Amygdala (tissue), 56 donors: ENCODE measurements at places on chromosomes 12 and 14.
A peak's percentile ranks its signal among the peaks of the same experiment; 100 is the strongest.

DNA sequence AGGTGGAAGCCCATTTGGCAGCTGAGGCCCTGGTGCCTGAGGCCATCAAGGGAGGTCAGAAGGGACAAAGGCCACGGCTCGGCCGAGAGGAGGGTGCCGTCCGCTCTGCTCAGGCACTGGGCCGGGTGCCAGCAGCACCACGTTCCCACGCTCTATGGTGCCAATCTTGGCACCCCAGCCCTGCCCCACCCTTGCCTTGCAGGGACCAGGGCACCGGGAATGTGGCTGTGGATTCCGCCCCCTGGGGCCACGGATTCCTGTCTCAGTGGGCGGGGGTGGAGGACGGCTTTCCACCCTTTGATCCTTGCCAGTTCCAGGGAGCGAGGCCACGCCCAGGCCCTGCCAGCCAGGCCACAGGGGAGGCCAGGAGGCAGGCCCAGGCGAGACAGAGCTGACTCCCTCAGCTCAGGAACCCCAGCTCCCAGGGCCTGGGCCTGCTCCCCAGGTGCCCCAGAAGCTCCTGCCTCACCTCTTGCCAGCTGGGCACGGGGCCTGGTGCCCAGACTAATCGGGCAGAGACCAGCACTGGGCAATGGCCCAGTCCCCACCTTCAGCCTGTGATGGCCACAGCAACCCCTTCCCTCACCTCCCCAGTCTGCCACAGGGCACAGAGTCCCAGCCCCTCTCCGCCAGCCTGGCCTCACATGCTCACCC is 26.4 kb upstream of the GPR132 start:
- no peak for DNase-seq

GRCh38 chr14:61184112-61184511 is 97.0 kb downstream of the TMEM30B start:
- DNase-seq: no peak

GRCh38 chr14:74582910-74583581 is 29.0 kb downstream of the LTBP2 start:
- DNase-seq: no peak

GRCh38 chr14:92760524-92760805 is 12.0 kb upstream of the LGMN start:
- no peak for DNase-seq

DNA sequence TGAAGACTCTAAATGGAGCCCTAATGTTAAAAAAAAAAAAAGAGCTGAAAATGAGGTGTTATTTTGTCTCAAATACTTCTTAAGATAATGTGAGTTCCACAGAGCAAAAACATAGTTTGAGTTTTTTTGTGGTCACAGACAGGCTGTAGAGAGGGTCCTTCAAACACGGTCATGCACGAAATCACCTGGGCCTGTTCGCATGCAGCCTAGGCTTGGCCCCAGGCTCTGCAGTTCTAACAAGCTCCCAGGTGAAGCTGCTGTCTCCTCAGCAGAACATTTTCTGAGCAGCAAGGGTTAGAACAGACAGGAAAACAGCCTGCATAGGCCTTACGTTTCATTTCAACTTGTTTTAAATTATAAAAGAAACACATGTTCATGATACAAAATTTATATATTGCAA is 65.4 kb upstream of the TBPL2 start:
- DNase-seq: no peak

DNA sequence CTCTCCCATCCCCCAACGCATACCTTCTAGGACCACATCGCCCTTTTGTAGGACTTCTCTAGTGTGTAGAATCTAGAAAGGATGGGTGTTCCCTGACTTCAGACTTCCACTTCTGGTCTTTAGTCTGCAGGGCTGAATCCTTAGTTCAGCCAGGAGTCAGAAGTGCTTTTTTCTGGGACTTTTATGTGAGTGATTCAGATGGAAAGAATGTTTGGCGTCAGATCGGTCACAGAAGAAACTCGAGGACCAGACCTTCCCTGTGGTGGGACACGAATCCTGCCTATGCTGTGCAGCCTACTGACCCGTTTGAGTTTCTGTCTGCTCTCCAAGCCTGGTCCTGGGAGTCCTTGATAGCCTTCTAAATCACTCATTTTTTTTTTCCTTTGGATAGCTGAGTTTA is 165.4 kb upstream of the SSTR1 start:
- DNase-seq: no peak

DNA sequence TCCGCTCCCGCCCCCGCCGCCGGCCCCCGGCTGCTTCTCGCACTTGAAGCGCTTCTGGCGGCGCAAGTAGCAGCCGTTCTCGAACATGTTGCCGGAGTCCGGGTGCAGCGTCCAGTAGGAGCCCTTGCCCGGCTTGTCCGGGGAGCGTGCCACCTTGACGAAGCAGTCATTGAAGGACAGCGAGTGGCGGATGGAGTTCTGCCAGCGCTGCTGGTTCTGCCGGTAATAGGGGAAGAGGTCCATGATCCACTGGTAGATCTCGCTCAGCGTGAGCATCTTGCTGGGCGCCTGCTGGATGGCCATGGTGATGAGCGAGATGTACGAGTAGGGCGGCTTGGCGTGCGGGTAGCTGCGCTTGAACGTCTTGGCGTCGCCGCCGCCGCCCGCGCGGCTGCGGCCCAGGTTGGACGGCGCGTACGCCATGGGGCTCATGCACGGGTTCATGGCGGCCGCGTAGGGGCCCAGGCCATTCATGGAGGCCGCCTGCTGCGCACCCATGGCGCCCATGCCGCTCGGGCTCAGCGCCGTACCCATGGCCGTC is 3.0 kb downstream of the FOXA1 start:
- no peak for DNase-seq

- DNase-seq: no peak
Observed at GRCh38 chr14:42353315-42353714, 746.6 kb downstream of the LRFN5 start.

- DNase-seq: no peak
Observed at GRCh38 chr12:25438638-25439037, 114.4 kb downstream of the LMNTD1 start.

- no peak for DNase-seq
Observed at GRCh38 chr14:51422704-51423103, 182.7 kb downstream of the TMX1 start.

DNA sequence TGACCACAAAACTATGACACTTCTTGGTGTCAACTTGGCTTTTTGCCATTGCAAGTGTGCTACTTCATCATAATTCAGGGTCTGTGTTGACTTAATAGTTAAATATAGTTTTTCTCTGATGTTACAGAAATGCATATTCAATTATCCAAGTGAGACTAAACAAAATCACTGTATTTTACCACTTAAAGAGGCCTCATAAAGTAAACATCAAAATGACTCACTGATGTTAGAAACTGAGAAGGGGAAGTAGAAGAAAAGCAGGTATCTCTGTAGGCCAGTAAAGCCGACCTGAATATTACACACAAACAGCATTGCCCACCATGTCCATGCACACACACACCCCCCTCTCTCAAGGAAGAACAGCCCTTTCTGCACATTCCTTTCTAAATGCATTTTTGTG is 55.4 kb downstream of the RPAP3 start:
- no peak for DNase-seq

- DNase-seq: peak; percentile 16
Observed at GRCh38 chr12:51972849-51973273, 21.4 kb downstream of the ACVR1B start.

- no peak for DNase-seq
Observed at GRCh38 chr12:43795716-43796280, 10.3 kb downstream of the TWF1 start.

DNA sequence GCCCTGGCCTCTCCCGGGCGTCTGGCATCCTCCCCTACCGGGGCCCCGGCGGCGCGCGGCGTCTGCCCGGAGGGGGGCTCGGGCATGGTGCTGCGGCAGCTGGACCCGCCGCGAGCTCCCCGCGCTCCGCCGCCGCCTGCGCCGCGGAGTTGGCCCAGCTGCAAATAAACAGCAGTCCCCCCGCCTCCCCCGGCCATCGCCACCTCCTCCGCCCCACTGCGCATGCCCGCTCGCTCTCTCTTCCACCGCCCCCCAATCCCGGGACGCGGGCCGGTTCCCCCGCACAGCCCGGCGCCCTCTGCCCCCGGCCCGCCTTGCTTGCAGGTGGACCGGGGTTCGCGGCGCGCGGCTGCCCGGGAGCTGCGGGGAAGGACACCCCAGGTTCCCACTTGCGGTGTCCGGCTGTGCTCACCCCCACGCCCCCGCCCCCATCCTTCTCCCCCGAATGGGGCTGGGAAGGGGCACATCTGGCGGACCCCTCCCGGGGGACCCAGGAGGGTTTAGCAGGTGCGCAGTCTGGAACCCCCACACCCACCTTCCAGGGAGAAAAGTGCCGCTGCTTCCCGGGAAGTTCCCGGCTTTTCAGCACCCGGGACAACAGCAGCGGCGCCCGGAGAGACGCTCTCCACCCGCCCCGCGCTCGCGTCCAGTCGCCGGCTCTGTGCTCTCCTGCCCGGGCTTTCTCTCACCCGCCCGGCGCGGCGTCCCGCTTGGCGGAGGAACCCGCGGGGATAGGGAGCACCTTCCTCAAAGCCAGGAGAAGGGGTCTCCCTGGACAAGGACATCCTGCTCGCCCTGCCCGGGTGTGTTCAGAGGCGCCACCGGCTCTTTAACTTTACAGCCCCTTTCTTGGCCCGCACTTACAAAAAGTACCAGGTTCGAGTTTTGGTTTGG is at the start of gene TMTC1:
TMTC1 (minus strand) TSS at position 170 of the 894 bp plus-strand sequence. CDS start 191 bp downstream, outside the sequence.
- peak; percentile 25 for DNase-seq

DNA sequence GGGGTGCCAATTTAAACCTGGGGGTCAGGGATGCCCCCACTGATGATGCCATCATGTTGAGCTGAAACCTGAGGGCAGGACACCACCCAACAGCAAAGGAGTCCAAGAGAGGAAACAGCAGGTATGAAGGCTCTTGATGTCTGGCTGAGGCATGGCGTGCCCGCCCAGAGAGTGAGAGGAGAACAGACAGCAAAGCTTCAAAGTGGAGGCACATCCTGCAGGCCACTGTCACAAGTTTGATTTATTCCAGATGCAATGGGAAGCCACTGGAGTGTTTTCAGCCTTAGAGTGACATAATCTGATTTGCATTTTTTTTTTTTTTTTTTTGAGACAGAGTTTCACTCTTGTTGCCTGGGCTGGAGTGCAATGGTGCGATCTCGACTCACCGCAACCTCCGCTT is 34.8 kb downstream of the IRF2BPL start:
- DNase-seq: no peak

GRCh38 chr12:42585154-42585840 is 4.2 kb downstream of the PRICKLE1 start:
- DNase-seq: no peak

DNA sequence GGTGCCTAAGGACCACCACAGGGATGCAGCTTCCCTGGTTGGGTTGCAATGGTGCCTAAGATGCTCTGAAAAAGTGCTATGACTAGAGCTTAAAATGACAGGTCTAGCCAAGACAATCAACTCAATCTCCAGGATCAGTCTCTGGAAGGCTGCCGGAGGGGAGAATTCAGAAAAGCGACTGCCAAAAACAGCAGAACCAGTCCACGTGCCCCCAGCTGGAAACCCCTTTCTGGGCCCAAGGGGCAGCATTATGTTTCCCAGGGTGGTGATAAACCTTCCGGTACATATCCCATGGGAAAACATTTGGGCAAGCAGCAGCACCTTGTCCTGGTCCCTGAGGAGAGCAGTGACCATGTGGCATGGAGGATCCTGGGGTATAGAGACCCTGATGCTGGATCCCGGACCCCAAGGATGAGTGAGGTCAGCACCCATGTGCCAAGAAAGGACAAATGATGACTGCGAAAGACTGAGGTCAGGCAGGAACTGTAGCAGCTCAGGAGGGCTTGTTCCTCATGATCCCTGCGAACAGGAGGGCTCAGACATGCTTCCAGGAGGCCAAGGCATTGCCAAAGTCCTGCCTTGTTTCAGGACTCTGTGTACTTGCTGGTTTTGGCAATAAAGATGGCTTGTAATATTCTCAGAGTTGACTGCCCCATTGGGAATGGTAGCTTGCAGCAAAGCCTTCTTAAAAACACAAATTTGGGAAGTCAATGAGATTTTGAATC is 49.9 kb upstream of the LTBP2 start:
- no peak for DNase-seq

- DNase-seq: no peak
Observed at GRCh38 chr12:94263011-94263811, 114.8 kb downstream of the PLXNC1 start.

DNA sequence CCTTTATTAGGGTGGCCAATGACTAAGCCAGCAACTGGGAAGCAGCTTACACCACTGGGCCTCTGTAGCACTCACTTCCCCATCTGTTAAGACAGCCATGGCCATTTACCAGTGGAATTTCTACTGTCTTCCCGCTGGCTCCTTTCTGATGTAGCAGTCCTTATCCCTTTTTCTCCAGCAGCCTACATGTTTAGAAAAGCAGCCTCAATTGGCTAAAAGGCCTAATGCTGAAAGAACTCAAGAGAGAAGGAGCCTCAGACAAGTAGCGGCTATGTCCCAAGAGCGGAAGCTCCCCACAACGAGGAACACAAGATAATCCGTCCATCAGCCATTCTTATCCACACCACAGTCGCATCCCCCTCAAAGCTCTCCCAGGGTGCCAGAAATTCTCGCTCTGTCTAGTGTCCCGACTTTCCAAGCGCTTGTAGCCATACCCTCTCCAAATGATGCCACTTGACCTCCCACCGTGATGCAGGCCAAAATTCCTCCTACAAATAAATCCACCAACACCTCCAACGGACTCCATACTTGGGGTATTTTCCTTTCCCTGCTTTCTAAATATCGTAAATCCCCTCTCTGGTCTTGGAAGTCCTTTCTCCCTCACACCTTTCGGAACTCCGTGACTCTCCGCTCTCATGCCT is 624 bp downstream of the M6PR start:
- no peak for DNase-seq

DNA sequence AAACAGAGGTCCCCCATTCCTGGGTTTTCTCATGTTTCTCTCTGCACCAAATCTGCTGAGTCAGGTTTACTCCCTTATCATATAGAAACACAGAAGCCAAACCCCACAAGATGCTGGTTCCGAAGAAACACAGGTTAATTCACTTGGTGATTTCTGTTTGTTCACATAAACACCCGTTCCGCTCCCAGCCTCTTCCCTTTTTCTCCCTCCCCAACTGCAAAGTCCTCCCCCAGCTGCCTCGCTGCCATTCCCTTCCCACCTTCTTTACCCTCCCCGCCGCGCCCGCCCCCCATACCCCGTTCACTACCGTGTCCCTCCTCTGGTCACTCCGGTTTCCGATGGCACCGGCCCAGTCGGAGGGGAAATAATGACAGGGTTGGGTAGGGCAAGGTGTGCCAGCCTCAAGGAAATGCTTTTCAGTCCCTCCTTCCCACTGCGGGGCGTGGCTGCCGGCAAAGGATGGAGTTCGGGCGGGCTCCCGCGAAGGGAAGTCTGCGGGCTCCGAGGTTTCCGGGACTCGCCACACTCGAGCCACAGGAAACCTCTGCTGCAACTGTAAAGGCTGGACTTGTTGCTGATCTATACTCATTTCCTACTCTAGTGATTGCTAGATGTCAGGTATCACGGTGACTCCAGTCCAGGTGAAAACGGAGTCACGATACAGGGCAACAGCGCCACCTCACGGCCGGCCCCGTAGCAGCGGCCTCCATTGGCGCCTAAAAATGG is at the start of gene STYK1:
STYK1 (minus strand) TSS at position 394 of the 726 bp plus-strand sequence. CDS start 39,434 bp downstream, outside the sequence.
- peak; percentile 5 for DNase-seq

GRCh38 chr12:50041962-50042361 is 15.4 kb upstream of the ASIC1 start:
- no peak for DNase-seq
